ENCODE measurements at places on chromosomes 16 and 17. TPM values are rescaled to one million over a fixed set of nuclear protein-coding genes. Genes with fewer than 3 reads are reported as not detected.
A peak's percentile ranks its signal among the peaks of the same experiment; 100 is the strongest.

Gene TEKT5
- not detected for total RNA-seq

Gene GAS7
- not detected for total RNA-seq

Gene HGS
- 91.5 TPM for total RNA-seq

DNA sequence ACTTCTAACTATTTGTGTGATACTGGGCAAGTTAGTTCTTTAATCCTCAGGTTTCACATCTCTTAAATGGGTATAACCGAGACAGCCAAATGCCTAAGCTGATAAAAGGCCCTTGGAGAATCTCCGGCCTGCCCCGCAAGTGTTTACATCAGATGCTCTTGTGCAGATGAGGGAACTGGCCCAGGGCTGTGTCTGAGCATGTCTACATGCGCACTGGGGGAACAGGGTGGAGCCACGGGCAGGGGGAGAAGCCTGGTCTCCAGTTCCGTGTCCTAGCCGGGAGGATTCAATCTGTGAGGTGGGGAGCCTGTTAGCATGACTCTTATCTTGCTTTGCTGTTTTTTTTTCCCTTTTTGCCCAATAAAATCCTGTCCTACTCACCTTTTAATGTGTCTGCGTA is 222.9 kb downstream of the CDH8 start:
- DNase-seq: no peak

- no peak for DNase-seq
Observed at GRCh38 chr16:67953641-67954375, 9.9 kb upstream of the LCAT start.

GRCh38 chr16:7344830-7345780 is 12.5 kb downstream of the RBFOX1 start:
- no peak for DNase-seq

DNA sequence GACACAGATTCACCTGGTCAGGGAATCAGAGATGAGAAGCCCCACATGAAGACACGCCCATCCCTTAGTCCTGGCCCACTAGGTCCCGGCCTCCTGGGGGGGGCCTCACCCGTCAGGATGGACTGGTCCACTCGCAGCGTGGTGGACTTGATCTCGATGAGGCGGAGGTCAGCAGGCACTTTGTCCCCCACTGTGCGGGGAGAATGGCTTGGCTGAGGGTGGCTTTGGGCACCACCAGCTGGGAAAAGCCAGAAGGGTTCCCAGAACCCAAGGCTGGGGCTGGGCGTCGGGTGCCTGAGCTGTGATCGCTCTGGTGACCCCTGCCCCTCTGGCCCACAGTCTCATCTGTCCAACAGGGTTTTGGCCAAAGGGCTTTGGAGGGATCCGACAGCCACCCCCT is 13.7 kb downstream of the ATP2A3 start:
- no peak for DNase-seq

- peak; percentile 81 for DNase-seq
Observed at GRCh38 chr16:3945751-3946603, 65.5 kb upstream of the CREBBP start.

DNA sequence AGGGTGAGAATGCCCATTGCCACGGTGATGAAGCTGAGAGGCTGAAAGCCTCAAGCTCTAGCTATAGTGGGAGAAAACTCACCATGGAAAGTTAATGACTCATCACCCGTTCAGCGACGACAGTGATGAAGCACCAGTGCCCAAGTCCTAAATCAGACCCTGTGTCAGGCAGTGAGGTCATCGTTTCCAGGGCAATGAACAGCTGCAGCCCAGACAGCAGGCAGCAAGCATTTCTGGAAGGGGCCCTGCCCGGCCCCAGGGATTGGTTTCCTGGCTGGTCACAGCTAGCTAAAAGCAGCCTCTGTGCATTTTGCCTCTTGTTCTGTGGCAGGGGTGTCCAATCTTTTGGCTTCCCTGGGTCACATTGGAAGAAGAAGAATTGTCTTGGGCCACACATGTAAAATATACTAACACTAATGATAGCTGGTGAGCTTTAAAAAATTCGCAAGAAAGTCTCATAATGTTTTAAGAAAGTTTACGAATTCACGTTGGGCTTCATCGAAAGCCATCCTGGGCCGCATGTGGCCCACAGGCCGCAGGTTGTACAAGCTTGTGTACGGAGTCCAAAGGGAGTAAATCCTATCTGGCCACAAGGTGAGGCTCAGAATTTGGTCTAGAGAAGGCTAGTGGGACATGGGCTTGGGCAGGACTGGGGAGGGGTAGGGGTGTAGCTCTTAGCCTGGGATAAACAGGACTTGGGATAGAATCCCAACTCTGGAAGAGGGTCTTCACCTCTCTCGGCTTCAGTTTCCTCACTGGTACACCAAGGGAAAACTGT is 40.6 kb downstream of the MIS12 start:
- peak; percentile 93 for DNase-seq
